ENCODE measurements at places on chromosomes 6 and 20. TPM values are rescaled to one million over a fixed set of nuclear protein-coding genes. Genes with fewer than 3 reads are reported as not detected.

DNA sequence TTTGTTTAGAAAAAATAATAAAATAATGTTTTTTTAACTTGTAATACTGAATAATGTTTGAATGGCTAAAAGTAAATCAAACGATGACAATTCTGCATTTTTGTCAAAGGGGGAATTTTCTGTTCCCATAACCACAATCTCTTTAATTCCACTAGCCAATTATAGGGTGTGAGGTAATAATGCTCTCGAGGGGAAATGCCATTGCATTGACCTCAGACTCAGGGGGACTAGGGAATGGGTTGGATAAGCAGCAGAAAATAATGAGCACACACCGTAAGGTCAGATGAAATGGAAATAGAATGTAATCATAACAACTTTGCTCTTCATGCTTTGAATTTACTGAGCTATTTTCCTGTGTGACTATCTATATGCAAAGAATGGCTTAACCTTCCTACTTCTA is 584.7 kb downstream of the RFPL4B start:
- DNase-seq: no peak

GRCh38 chr6:140441256-140441655 is 1066.8 kb upstream of the CITED2 start:
- no peak for DNase-seq

DNA sequence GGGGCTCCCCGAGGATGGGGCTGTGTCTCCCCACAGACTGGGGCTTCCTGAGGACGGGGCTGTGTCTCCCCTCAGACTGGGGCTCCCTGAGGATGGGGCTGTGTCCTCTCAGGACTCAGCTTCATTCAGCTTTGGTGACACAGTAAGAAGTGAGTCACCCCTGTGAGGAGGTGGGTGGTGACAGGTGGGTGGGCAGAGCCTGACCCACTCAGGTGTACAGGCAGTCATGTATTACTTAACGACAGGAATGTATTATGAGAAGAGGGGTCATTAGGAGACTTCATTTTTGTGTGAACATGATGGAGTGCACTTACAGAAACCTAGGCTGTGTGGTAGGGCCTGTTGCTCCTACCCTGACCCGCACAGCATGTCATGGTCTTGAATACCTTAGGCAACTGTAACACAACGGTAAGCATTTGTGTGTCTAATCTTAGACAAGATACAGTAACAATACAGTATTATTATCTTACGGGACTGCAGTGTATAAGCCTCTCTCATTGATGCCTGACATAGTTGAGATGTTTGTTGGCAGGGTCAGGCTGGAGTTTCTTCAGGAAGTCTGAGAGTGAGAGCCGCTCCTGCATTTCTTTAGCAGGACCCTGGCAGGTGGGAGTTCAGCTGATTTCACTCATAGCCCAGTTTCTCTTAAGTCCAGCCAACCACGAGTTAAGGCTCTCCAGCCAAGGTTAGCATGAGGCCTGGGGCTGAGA is 10.9 kb upstream of the PGC start:
- DNase-seq: no peak

DNA sequence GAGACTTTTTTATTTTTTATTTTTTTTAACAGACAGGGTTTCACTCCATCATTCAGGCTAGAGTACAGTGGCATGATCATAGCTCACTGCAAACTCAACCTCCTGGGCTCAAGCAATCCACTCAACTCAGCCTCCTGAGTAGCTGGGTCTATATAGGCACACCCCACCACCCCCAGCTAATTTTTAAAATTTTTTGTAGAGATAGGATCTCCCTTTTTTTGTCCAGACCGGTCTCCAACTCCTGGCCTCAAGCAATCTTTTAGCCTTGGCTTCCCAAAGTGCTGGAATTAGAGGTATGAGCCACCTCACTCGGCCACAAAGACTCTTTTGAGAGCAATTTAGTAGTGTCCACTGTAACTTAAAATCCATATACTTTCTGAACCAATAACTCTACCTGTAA is 103.3 kb upstream of the DST start:
- DNase-seq: no peak

Gene PDE10A
- total RNA-seq: not detected

Measured in natural killer cell treated with Interleukin-12 subunit alpha and Interleukin-12 subunit beta and Interleukin-15 and Interleukin-18, amount 100 ng/mL, for 72 hours (primary cell).